ENCODE measurements at places on chromosomes 6 and 20.

DNA sequence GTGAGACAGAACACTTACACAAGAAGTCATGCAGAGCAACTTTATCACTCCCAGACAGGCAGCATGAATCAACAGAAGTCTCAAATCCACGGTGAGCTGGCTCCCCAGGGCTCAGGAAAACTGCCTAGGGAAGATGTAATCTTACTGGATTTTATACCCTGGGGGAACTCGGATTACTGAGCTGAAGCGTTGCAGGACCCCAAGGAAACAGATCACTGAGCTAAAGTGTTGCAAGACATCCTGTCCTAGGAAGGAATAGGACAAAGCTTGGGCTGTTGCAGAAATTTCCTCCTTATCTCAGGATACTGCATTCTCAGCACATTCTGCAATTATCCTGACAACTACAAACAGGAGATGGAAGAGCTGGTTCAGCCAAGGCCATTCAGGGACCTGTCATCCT lies 224.8 kb downstream of the TFAP2A start:
- DNase-seq: peak; percentile 32

- no peak for DNase-seq
Observed at GRCh38 chr6:72809746-72810379, 188.0 kb downstream of the KCNQ5 start.

DNA sequence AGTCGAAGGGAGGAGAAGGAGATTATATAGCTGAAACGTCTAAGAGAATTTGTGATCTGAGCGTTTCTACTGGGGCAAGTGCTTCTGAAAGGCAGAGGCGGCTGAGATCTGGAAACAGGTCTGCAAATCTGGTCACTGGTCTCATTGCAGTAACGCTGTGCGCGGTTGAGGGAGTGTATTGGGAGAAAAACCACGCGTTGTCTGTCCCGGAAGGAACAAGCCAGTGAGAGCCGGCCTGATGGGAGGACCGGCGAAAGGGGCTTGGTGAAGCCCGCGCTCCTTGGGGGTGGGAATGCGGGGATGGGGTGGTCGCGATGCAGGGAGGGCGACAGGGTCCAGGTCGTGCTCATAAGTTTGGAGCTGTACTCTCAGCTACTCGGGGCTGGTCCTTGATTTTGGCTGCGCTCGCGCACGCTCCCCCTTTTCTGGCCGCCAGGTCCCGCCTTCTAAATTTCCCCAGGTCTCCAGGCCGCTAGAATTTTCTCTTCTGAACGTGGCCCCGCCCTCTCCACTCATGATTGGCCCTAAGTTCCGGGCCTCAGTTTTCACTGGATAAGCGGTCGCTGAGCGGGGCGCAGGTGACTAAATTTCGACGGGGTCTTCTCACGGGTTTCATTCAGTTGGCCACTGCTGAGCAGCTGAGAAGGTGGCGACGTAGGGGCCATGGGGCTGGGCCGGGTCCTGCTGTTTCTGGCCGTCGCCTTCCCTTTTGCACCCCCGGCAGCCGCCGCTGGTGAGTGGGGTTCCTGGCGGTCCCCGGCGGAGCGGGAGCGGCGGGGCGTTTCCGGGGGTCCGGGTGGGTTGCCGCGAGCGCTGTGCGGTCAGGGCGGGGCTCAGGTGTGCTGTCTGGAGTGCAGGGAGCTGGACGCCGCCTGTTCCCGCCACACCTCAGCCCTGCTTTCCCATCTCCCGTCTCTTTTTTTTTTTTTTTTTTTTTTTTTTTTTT lies at the start of gene MICB:
Gene MICB, plus strand, starts transcription at position 615 of the 946 bp plus-strand sequence. Its CDS starts 49 bp downstream, at position 664.
- DNase-seq: peak; percentile 89

GRCh38 chr20:47220161-47220582 lies 136.3 kb downstream of the ZMYND8 start:
- peak; percentile 39 for DNase-seq

DNA sequence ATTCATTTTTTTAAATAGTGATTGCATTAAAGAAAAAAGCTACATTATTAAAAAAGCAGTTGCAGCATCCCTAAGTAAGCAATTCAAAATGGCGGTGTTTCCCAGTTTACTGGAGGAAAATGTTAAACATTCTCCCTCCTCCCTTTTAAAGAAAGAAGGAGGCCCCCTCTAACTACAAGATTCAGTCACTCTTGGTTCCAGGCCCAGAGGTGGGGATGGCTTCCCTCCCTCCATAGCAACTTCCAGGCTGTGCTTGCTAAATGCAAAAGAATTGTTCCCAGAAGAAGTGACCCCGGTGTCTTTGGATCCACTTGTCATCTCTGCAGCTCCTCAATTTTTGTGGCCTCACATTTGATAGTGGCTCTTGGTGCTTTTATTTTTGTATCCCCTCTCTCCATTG lies 165.9 kb downstream of the SOBP start:
- no peak for DNase-seq

DNA sequence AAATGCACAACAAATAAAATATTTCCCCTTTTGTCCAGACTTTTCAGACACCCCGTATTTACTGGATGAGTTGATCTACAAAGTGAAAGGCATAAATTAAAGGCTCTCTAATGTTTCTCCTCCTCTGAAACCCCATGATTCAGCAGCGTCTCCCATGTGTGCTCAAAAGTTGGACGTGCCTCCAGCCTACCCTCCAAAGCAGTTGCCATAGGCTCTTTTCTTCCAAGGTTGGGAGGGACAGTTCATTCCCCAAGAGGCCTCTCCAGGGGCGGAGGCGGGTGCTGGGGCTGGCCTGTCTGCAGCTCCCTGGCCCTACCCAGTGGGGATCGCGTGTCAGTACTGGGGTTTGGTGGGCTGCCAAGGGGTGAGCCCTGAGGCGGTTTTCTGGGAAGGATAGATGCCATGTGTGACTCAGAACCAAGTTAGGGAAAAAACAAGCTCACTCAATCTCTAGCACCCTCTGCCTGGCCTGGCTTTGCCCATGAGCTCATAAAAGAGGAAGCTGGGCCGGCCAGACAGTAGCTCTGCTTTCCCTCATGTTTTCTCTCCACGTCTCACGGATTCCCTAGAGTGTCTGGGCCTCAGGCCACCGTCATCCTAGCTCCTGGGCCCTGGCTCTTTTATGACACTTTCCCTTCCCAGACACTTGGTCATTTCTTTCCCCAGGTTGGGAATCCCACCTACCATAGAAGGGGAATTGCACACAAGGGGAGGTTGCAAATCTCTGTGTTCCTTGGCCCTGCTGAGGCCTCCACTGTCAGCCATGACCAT lies 8.0 kb upstream of the IER3 start:
- DNase-seq: peak; percentile 99

GRCh38 chr20:43508604-43509040 lies 1.1 kb downstream of the L3MBTL1 start:
- DNase-seq: no peak

DNA sequence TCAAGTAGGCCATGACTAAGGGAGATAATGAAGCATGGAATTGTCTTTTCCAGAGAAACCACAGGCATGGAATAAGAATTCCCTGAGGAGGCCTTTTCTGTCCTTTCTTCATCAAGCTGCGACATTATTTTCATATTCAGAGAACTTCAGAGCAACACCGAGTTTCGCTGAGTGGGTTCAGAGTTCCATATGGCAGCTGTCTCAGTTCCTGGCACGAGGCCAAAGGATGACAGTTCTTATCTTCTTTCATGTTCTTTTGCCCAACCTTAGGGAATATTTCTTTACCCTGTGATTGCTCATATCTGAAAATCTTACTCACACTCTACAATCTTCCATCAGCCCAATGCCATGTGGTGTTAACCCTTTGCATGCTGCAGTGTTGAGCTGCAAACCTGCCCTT lies 135.3 kb upstream of the BMP2 start:
- DNase-seq: no peak

- no peak for DNase-seq
Observed at GRCh38 chr6:21531393-21531792, 62.2 kb upstream of the SOX4 start.

- DNase-seq: peak; percentile 86
Observed at GRCh38 chr6:134882426-134883038, 67.4 kb downstream of the ALDH8A1 start.

GRCh38 chr6:130559166-130559565 lies 193.3 kb downstream of the TMEM200A start:
- DNase-seq: peak; percentile 59

DNA sequence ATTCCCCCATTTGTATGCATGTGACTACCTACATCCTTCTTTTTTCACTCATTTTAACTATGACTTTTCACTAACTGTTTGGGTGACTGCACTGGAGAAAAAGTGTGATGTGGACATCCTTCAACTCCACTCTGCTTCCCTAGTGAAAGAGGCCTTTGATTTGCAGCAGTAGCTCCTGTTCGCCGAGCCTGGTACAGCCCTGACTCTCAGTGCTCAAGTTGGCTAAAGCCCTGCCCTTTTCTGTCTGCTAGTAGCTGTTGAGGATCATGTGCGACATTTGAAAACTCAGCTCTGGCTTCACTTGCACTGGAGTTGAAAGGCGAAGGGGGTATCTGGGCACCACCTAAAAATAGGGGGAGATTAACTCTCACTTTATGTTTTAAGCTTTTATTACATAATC lies 42.1 kb downstream of the DAAM2 start:
- no peak for DNase-seq

- no peak for DNase-seq
Observed at GRCh38 chr6:56916849-56917551, 37.9 kb upstream of the BEND6 start.

DNA sequence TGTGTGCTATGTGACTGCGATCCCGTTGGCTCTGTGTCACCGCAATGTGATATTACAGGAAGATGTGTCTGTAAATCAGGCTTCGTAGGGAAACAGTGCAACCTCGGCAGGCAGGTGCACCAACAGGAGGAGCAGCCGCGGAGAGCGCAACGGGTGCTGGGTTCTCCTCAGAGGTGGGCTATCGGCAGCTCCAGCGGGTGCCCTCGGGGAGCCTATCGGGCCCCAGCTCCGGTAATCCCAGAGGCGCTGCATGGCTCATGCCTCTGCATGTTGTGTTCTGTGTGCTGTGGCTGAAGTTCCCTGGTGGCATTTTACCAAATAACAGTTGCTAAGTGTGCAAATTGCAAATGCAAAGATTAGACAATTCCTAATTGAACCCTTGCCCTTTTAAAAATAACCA lies 409.9 kb downstream of the LAMA2 start:
- DNase-seq: no peak

- no peak for DNase-seq
Observed at GRCh38 chr6:72617721-72618120, 4.1 kb upstream of the KCNQ5 start.

- DNase-seq: no peak
Observed at GRCh38 chr20:63967330-63968135, 2.2 kb downstream of the ZNF512B start.

DNA sequence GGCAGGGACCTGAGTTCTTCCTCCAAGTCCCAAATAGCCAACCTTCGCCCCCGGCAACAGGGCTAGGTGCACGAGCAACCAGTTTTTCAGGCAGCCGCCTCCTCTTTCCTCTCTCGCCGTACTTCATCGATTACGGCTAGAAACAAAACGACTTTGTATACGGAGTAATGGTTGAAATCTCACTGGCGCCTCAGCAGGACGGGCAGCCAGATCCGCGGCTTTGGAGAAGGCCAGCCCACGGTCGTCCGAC lies 333 bp upstream of the SMIM13 start:
- no peak for DNase-seq

- peak; percentile 7 for DNase-seq
Observed at GRCh38 chr6:149614337-149614736, 34.2 kb downstream of the KATNA1 start.

GRCh38 chr6:68746376-68746775 lies 111.3 kb downstream of the ADGRB3 start:
- no peak for DNase-seq

- no peak for DNase-seq
Observed at GRCh38 chr6:27777126-27777525, 135.1 kb downstream of the OR2B2 start.

DNA sequence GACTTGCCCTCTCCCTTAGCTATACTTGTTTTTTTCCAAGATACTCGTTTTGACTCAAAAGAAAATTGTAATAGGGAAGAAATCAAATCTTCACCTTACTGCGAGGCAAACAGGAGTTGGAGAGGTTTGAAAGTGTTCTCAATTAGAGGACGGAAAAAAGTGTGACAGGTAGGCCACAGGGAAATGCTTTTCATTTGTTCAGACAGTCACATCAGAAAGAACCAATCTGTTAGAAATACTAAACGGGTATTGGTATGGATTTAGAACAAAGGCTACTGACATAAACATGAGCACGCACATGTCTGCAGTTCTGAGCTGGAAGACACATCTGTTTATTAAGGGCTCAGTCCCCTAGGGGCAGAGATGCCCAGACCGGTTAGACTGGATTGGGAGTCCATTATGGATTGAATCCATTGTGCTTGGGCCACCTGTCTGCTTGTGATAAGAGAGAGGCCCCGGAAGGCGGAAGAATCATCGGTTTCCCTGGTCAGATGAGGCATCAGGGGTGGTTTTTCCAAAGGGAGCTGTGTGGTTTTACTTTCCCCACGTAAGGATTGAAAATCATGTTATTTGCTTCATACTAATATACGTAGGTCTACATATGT lies 220.9 kb upstream of the MYLIP start:
- no peak for DNase-seq

GRCh38 chr20:5569021-5569420 lies 181.2 kb upstream of the SHLD1 start:
- peak; percentile 66 for DNase-seq

GRCh38 chr6:125810445-125810844 lies 19.7 kb downstream of the NCOA7 start:
- DNase-seq: no peak

GRCh38 chr6:76677017-76677416 lies 604.6 kb upstream of the IMPG1 start:
- DNase-seq: no peak

DNA sequence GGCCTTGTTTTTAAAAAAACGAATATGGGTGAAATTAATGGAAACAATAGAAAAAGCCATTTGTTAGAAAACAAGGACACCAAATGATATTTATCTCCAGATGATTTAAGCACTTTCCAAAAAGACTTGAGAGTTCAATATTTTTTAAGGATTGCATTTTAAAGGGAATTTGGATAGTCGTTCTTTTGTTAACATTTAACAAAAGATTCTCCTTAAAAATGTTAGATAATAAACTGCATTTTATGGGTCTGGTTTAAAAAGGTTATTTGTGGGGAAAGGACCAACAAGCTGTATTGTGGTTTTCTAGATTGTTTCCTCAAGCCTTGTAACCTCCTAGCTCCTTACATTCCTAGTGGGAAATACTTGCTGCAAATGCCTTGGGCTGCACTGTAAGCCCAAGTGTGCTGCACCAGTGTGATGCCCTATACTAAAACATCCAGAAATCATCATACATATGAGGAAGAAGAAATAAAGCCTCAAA lies 1.5 kb upstream of the PHIP start:
- DNase-seq: peak; percentile 55

GRCh38 chr6:125714441-125715090 lies 34.9 kb upstream of the HEY2 start:
- DNase-seq: no peak

- DNase-seq: no peak
Observed at GRCh38 chr20:2900845-2901592, 27.7 kb downstream of the PTPRA start.

DNA sequence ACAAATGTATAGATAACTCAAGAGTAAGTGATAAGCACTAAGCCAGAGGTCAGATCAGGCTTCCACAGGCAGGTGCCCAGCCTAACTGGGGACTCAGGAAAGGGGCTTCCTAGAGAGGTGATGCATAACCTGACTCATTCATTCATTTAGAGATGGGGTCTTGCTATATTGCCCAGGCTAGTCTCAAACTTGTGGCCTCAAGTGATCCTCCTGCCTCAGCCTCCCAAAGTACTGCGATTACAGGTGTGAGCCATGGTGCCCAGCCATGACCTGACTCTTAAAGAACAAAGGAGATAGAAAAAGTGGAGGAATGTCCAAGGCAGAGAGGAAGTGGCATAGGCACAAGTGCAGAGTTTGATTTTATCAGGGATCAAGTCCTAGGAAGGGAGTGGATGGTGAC lies 41.9 kb downstream of the GJA10 start:
- no peak for DNase-seq

All from adipocyte (in vitro differentiated cells).